ENCODE measurements at places on chromosomes 11 and 22. TPM values are rescaled to one million over a fixed set of nuclear protein-coding genes. Genes with fewer than 3 reads are reported as not detected.

DNA sequence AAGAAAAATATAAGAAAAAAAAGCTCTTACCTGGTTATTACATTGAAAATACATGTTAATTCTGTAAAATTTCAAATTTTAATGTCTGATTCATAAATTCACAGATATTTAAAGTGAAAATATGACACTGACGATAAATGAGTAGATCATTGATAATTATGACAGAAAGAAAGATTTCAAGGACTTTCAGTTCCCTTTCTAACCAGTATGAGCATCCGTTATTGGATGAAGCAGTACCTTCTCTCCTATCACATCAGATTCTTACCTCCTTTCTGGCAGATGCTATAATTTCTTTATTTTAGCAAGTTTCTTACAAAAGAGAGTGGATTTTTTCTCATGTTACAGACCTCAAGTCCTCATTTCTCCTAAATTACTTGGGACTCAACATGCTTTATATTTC is 847.3 kb downstream of the JRKL start:
- no peak for DNase-seq

GRCh38 chr11:58097437-58097836 is 27.9 kb downstream of the OR9I1 start:
- no peak for DNase-seq

GRCh38 chr11:78000193-78000592 is 5.7 kb upstream of the INTS4 start:
- peak; percentile 81 for DNase-seq

DNA sequence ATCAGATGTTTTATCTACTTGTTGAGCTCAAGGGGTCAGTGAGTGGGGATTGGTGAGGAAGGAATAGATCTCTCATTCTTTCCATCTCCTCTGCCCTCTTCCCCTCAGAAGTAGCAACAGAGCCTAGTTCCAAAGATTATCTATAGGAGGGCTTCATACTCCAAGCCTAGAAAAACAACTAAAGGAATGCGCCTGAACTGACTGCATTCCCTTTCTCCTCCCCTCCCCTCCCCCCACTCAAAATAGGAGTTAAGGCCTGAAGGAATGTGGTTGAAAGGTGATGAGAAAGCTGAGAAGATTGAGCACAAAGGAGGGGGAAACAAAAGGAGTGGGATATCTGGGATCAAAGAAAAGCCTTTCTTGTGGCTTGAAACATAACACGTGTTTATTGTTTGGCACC is 10.5 kb downstream of the EMSY start:
- no peak for DNase-seq

- no peak for DNase-seq
Observed at GRCh38 chr11:78038697-78039313, 15.7 kb upstream of the KCTD14 start.

Gene OR2AG2
- total RNA-seq = 0.62 TPM

Gene CCDC188
- total RNA-seq = 0.14 TPM

All from activated CD4-positive, alpha-beta T cell treated with anti-CD3 and anti-CD28 coated beads, Interleukin-2, amount 10 ng/mL, durations not matched to agents 24 days and 14 days (primary cell).